NCI-H2029 (cell line): ENCODE measurements at places on chromosomes 16 and 17.

DNA sequence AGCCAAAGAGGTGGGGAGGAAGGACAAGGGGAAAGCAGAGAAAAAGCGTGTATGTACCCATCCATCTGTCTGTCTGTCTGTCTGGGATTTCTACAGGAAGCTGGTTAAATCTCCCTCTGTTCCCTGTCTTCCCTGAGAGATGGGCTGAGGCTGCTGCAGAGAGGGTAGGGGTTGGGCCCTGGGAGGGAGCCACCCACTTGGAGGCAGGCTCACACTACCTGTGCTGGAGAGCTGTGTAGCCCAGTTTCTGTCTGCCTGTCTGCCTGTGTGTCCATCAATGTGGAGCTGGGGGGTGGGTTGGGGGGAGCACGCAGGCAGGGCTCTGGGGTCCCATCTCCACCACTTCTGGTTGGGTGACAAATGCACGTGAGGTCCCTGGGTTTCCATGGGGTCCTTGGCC is 18.6 kb upstream of the C17orf113 start:
- no peak for DNase-seq

DNA sequence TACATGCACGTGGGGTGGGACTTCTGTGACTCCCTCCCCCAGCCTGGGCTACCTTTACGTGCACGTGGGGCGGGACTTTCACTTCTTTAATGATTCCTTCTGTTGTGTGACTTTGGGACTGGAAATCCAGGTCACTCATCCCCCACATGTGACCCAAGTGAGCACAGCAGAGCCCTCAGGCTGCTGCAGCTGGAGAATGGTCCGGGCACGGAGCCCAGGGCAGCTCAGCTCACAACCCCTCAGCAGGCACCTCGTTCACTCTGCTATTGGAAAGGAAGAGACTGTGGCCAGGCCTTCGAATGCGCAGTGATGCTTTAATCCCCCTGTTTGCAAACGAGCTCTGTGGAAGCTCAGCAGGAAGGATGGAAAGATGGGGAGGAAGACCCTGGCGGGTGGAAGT is 14.7 kb downstream of the DBNDD1 start:
- DNase-seq = no peak

DNA sequence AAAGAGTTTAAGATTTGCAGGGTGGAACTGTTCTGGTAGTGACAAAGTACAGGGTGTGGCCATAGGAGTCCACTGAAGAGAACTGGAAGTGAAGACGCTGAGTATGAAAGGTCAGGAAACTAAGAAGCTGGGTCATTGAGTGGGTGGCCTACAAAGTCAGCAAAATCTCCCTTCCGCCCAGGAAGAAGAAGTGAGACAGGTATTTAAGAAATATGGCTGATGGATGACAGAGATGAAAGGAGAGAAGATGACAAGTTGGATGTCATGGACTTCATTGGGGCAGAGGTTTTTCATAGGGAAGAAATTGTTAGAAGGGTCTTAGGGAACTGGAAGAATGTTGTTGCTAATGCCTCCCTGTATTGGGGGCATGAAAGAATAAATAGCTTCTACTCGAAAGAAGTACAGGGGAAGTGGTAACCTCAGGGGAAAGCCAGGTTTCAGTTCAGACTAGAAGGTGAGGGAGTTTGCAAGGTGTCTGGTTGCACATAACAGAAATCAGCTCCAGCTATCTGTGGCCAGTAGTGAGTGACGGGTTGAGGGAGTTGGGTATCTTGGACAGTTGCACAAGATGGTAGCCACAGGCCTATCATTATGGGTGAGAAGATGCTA is 33.6 kb upstream of the MED13 start:
- no peak for DNase-seq

DNA sequence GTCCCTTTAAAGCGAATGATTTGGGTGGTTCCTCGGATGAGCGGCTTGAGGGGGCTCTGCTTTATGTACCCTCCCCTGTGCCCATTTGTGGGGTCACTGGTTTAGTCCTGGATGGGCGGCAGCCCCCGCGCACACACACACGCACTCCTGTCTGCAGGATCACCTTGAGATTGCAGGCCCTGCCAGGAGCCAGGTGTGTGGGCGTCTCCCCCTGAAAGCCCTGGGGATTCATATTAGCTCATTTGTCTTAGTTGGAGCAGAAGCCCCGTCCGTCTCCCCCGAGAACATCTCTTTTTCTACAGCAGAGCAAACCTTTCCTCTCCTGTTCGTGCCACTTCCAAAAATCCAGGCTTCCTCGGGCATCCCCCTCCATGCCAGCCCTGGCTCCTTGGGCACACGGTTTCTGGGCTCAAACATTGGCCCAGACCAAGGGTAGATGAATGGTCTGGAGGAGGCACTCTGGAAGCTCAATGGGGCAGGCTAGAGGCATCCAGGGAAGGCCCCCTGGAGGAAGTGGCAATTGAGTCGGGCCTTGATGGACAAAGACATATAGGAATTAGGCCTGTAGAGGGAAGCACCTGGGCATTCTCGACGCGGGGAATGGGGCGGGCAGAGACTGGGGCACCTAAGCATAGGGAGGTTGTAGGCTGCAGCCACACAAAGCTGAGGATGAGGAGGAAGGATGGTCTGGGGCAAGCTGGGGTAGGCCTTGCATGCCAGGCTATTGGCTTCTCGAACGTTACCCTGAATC is 218.5 kb upstream of the GSE1 start:
- DNase-seq = no peak

DNA sequence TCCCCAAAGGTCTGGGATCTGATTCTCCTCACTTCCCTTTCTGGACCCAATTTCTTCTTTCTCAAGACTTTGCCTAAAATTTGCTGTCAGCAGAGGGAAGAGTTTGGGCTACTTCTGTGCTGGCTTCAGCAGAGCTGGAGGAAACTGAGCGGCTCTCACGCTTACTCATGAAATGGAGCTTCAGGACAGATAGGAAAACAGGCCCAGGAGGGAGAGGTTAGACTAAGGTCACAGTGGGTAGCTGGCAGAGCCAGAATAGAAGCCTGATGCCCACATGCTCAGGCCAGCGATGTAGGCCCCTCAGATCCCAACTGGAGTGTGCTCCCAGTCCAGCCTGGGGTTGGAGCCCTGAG is 593 bp downstream of the SLC38A7 start:
- no peak for DNase-seq

DNA sequence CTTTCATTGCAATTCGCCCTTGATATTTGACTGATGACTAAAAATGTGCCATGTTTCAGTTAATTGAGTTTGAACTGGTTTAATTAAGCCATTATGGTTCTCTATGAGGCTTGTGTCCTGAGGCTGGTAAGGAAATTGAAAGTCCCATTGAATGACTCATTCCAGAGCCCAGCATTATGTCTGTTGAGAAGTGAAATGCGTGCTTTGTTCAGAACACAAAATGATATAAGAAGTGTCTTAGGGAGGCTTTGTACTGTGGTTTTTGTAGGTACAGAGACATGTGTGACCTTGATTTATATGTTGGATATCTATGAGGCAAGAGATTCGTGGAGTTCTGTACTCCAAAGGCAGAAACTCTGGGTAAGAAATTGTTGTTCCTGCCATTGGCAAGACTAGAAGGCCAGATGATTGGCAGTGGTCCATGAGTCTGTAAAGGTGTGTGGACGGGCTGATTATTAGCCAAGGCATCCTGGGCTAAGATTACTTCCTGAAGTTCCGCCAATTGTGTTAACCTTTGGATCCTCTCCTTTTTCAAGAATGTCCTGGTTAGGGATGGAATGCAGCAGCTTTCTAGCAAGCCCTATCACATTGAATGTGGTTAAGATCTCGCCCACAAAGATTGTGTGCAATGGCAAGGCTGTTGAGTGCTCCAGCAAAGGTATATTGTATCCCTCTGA is 103.7 kb downstream of the NPIPB5 start:
- DNase-seq = no peak

DNA sequence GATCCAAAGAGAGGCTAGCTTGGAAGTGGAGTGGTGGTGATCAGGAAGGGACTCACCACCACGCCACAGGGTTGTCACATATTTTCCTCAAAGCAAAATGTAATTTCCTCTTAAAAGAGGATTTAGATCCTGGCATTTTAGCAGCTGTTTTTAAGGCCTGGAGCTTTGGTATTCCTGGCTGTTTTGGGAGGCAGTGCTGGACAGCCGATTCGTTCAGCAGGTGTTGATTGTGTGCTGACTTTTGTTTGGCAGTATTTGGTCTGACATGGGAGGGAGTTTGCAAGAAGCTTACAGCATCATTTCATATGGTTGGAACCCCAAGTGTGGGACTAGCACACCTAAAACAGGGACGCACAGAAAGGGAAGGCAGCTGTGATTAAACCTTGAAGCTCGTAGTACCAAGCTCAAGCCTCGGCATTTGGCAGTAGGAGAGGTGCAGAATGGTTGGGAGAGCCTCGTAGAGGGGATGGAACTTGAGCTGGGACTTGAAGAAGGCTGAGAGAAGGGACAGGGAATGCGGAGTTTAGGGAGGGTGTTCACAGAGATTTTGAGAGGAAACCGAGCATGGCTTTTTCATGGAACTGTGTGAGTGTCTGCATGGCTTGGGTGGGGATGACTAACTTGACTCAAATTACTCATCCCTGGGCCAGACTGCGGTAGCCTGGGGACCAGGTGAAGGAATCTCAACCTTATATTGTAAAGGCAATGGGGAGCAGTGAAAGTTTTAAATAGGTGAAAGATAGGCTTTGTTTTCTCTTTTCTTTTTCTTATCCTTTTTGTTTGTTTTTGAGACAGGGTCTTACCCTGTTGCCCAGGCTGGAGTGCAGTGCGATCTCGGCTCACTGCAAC is 52.3 kb downstream of the RPTOR start:
- DNase-seq = no peak

- no peak for DNase-seq
These were observed 493 bp upstream of the PDE6G start for GRCh38 chr17:81656835-81657234.

DNA sequence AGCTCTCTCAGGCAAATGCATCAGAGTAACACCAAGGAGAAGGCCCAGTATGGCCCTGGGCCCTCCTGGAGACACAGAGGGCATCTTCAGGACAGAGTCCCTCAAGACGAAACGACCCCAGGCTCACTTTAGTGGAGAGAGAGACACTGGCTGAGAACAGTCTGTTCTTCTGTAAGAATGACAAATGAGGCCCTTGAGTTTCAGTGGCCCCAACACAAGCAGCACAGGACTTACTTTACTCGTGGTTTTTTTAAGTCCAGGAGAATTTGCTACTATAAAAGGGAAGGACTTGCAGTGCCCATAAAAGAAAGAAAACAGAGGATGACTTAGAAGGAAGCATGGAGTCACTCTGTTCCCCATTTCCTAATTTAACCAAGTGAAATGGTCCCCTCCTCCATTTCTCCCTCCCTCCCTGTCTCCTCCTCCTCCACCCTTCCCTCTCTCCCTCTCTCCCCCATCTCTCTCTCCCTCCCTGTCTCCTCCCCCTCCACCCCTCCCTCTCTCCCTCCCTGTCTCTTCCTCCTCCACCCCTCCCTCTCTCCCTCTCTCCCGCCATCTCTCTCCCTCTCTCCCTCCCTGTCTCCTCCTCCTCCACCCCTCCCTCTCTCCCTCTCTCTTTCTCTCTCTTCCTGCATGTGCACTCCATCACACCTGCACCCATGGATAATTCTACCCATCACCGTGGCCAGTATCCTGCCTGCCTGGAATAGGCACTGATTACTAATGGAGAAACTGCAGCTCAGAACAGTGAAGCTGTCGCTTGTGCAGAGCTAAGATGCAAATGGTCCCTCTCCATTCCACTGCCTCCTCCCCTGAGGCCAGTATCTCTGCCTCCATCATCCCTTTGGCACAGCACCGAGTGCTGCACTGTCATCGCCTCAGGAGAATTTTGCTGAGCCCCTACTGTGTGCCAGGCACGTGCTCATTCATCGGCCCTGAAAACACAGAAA is 47.3 kb upstream of the RBFOX3 start:
- DNase-seq = no peak

DNA sequence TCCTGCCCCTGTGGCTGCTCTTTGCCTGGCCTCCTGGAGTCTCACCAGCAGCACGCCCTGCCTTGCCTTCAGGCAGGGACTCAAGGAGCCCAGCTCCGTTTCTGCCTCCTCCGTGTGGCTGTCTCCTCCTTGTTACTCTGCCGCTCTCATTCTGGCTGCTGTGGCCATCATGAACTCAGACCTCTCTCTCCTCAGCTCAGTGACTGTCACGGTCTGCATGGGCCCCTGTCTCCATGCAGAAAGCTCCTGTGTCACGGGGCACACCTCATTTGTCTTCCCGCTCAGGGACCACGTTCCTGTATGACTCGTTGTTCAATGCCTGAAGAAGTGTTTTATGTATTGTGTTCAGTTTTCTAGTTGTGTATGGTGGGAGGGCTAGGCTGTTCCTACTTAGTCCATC is 25.3 kb downstream of the RPTOR start:
- DNase-seq = no peak

- no peak for DNase-seq
These were observed 173.4 kb upstream of the CIBAR2 start for GRCh38 chr16:85285681-85286065.

DNA sequence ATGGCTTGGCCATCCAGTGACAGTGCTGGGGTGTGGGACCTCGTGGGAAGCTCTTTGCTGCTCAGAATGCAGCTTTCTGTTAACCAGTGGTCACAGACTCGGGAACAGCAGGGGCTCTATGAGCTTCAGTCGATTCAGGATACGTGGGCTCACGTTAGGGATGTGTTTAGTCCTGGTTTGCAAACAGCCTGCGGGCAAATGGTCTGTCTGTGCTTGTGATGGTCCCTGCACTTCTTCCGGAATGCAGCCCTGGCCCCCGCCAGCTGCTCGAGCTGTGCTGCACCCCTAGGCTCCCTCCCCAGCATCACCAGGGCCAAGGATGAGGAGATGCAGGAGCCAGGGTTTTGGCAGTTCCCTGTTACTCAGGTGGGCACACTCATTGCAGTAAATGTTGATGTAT is 172.8 kb upstream of the CHMP6 start:
- DNase-seq = no peak

DNA sequence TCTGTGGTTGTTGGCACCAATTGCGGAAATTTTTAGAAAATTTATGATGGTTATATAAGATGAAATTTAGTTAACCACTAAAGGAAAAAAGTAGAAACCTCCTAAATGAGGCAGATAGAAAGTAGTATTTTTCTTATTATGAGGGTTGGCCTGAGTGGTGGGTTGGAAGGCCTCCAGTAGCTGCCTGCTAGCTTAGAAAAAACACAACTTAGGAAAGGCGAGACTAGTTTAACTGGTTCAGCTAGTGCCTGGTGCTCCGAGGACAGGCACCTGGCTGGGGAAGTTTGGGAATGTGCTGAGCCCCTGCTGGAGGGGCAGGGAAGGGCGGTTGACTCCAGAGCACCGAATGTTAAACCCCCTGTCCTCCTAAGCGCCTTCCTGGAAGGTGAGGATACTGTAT is 19.9 kb downstream of the LDHD start:
- DNase-seq = no peak

DNA sequence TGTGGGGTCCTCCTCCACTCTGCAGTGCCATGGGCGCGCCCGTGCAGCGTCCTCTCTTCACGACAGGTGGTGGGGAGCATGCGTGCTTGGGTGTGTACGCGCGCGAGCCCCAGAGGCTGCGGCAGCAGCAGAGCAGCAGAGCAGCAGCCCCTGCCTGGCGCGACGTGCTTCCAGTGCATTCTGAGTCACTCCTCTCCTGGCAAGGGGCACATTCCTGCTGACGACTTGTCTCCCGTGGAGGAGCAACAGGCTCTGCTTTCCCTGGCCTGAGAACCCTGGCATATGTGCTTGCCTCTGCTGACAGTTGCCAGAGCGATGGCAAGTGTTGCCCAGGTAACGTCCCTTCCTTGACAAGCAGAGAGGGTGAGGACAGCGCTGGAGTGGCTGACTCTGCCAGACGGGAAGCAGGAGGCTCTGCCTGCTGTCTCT is 133.8 kb upstream of the PLCG2 start:
- DNase-seq = peak; percentile 76

GRCh38 chr17:39261286-39261685 is 35.5 kb upstream of the STAC2 start:
- DNase-seq = no peak
